Skin of body (tissue), 3 donors: ENCODE measurements at places on chromosomes 6 and 20.

DNA sequence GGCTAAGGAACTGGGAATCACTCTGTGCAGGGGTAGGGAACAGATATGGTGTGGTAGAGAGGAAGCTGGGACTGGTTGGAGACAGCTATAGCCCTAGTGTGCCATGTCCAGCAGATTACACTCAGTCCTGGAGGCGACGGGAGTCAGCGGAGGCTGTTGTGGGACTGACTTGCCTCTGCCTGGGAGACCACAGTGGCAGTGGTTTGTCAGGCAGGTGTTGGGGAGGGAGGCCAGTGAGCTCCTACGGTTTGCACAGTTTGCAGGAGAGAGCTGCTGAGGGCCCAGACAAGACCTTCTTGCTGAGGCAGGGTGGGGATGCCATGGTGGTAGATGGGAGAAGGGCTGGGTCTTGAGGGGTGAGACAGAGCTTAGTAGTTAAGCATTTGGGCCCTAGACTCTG is 4.9 kb downstream of the PLCG1 start:
- DNase-seq = no peak

DNA sequence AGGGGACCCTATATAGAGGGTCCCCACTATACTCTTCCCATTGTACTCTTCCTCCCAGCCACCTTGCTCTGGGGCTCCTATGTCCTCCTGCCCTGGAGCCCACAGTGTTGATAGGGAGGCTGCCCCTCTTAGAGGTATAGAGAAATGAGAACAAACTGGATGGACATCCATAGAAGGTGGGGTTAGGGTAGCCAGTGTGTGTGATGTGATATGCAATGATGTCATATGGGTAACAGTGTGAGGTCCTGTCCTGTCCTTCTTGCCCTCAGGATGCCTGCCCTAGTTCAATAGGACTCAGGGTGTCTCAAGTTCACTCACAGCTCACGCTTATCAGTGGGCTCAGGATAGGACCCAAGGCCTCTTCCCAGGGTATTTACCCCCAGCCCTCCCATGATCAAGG is 435 bp downstream of the PTCRA start:
- no peak for DNase-seq

- DNase-seq = no peak
Measured at GRCh38 chr6:156729248-156729647, 47.9 kb upstream of the ARID1B start.

DNA sequence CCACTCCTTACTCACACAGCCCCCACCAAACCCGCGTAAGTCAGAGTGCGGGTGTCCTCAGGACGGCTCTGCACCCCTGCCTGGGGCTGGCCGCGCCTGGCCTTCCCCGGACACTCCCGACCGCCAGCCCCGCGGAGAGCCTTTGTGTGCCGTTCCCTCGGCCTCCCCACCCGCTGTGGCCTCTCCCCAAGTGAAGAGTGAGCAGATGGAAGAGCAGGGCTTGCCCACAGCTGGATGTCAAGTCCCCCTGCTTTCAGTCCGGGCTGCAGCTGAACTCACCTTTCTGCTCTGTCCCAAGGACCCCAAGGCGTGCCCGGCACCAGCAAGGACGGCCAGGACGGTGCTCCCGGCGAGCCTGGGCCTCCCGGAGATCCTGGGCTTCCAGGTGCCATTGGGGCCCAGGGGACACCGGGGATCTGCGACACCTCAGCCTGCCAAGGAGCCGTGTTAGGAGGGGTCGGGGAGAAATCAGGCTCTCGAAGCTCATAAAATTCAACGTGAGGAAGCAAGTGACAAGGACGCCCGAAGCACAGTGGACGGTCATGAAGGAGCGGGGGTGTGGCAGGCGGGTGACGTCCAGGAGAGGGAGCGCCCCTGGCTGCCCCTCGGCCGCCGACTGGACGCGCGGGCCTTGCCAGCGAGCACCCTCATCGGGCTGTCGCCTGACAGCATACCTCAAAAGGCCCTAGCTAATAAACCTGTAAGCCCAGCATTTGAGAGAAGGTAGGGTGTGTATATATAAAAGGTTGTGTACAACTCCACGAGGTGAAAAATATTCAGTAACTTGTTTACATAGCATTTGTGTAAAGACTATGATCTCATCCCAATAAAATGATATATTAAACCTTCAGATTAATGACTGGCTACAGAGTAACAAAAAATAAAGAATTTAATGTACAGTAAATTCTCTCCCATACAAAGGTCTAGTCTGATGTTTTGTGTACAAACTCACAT is 21.1 kb downstream of the TCFL5 start:
- no peak for DNase-seq

GRCh38 chr20:20266552-20266951 is 101.4 kb upstream of the INSM1 start:
- DNase-seq = no peak

- no peak for DNase-seq
Measured at GRCh38 chr20:14889496-14890255, 552.3 kb upstream of the FLRT3 start.

- DNase-seq = no peak
Measured at GRCh38 chr6:46011188-46012085, 4.2 kb downstream of the CLIC5 start.

DNA sequence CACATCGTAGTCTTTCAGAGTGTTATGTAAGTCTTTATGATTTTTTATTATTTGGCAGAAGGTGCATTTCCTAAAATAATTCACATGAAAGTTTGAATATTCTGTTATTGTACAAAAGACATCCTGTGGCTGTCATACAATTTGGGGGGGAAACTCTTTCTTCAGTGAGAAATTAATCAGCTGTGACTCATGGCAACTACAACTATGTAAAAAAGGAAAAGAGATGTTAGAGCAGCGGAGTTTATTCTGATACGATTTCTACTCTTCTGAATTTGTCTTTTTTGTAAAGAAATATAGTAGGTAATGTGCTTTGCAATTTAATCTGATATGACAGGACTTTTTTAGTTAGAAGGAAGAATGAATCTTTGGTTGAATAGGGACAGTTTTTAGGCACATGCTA is 14.2 kb downstream of the COL19A1 start:
- DNase-seq = no peak

GRCh38 chr6:64010010-64010409 is 374.4 kb downstream of the PHF3 start:
- no peak for DNase-seq

DNA sequence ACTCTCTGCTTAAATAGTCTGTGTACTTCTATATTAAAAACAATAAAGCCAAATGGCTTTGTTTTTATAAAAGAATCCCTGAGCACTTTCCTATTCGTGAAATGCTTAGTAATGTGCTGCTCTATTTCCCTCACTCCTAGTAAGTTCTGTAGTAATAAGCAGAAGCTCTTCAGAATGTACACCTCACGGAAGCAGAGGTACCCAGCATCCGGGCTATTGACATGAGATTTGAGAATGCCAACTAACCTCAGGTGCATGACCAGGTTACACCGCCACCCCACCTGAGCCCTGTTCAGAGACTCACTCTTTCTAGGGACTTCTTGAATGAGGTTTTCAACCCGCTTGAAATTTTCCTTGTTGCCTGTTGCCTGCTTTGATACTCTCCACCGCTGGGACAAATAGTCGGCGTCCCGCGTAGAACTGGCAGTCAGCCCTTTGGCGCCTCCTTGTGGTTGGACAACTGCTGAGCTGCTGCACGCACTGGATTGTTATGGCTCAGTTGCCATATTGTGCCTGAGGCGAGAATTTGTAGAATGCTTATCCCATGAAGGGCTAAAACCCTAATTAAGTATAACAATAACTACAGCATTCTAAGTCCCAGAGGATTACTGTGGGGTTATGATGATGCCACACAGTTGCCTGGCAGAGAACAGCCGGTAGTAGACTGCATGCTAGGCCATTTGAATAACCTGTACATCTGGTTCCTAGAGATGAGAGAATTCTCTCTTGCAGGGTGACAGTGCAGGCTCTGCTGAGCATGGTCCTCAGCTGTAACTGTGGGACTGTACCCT is 95.4 kb downstream of the KHDC1L start:
- peak; percentile 71 for DNase-seq

GRCh38 chr6:144063246-144063743 is 32.1 kb downstream of the SF3B5 start:
- no peak for DNase-seq

DNA sequence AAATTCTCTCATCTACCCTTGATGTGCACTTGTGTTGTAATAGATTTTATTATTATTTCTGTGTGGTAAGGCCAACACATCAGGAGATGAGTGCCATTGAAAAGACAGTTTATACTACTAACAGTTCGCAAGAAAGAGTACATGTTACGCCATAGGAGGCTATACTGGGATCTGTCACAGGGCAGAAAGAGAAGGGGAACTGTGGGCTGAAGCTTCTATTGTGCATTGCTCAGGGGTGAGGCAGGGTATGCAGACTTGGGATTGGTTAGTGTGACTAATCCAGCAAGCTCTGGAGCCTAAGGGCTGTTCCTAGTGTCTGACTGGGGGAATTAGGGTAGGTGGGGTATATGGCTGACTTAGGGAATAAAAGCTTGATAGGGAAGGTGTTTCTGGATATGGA is 50.9 kb downstream of the GPR63 start:
- no peak for DNase-seq

GRCh38 chr6:125974214-125974866 is 12.0 kb upstream of the TRMT11 start:
- peak; percentile 43 for DNase-seq

DNA sequence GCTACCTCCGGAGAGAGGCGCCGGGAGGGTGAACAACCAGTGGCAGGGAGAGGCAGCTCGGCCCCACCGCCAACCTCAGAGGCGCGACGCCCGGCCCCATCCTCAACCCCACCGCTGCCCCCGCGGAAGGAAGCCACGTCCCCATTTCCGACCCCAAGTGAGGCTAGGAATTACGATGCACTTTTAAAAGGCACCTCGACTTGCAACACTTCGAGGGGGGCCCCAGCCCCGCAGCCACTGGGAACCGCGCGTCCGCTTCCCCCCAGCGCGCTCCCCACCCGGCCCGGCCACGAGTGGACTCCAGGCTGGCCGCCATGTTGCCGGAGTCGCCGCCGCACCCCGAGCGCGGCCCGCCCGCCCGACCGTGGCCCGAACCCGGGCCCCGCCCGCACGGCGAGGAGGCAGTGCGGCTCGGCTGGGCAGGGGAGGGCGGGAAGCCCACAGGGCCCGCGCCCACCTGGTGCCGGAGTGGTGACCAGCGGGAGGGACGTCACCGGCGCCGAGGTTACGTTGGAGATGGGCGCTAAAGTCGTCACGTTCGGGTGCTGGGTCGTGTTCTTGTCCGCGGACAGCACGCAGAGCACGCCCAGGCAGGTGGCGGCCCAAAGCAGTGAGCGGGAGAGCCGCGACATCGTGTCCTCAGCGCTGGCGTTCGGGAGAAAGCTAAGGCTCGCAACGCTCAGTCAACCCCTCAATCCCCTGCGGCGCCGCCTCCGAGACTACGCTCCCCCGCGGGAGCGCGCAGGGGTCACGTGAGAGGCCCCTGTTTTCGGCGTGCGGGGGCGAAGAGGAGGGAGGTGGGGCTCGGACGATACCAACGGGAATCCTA is at the start of gene CD164:
TSS of gene CD164 (minus strand) at position 721 of the 829 bp plus-strand sequence. CDS start at position 632, 89 bp downstream.
- peak; percentile 96 for DNase-seq

GRCh38 chr6:158805698-158806377 is 13.3 kb downstream of the EZR start:
- DNase-seq = no peak

GRCh38 chr6:105212587-105212986 is 32.8 kb upstream of the POPDC3 start:
- DNase-seq = no peak

- DNase-seq = peak; percentile 12
Measured at GRCh38 chr6:71420095-71420692, 131.6 kb downstream of the OGFRL1 start.

- no peak for DNase-seq
Measured at GRCh38 chr20:24816431-24816830, 132.6 kb upstream of the CST7 start.

DNA sequence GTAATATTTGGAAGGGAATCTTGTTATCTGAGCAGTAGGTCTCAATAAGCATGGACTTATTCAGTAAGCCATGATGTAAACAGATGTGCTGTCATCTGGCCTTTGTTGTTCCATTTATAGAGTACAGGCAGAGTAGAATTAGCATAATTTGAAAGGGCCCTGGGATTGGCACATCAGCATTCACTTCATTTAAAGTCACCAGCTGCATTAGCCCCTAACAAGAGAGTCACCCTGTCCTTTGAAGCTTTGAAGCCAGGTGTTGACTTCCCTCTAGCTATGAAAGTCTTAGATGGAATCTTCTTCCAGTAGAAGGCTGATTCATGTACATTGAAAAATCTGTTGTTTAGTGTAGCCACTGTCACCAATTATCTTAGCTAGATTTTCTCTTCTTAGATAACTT is 95.9 kb downstream of the ANKRD6 start:
- DNase-seq = no peak

GRCh38 chr6:56293781-56294180 is 46.4 kb upstream of the COL21A1 start:
- DNase-seq = no peak

DNA sequence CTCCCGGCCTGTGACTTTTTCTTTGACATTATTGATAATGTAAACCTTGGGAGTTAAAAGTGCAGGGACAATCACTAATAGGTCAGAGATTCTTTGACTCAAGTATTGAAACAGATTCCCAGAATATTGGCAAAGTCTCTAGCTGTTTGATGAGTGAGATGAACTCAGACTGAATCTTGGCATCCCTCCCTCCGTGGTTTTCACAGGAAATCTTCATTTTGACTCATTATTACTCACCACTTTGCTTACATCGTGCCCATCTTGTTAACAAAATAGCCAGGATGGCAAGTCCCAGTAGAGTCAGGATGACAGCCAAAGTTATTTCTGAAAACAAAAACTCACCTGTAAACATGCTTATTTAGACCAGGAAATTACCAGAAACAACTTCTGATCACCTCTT is 2.0 kb downstream of the TSBP1 start:
- no peak for DNase-seq

DNA sequence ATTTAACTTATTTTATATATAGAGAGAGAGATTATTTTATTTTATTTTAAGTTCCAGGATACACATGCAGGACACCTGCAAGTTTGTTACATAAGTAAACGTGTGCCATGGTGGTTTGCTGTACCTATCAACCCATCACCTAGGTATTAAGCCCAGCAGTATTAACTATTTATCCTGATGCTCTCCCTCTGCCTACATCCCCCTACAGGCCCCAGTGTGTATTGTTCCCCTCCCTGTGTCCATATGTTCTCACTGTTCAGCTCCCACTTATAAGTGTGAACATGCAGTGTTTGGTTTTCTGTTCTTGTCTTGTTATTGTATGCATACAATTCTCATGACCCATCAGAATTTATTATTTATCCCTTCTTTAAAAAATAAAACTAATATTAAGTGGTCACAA is 34.6 kb downstream of the FKBP1C start:
- no peak for DNase-seq

DNA sequence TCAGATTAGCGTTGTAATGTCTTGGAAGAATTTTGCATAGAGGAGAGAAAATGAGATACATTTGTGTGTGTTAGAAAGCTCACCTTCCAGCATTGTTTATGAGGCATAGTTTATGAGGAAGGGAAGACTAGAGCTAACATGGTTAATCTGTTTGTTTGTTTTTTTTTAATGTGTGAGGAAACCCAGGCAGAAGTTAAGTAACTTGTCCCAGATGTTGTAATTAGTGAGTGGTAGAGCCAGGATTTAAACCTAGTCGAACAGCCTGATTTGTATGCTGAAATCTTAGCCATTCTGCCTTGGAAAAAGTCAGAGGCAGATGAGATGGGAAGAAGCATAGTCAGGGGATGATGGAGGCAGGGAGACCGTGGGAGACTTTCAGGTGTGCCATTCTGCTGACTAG is 29.1 kb downstream of the NDUFAF5 start:
- no peak for DNase-seq
